HCT116 (cell line): ENCODE measurements at places on chromosomes 3 and 15. TPM values are rescaled to one million over a fixed set of nuclear protein-coding genes. Genes with fewer than 3 reads are reported as not detected.

DNA sequence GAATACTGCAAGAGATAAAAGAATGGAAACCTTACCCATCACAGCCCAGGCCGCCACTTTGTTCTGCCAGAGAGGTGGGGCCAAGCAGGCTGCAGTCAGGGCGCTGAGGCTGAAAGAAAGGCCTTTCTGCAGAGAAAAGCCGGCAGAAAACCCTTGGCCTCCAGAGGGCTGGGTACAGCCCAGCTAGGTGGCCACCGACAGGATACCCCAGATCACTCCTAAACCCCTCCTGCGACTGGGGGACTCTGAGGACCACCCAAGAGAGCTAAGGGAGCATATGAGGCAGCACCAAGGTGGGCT, 69.3 kb downstream of the SMAD6 start:
- no peak for DNase-seq

PRR23A gene
- not detected for total RNA-seq

LMAN1L gene
- 0.17 TPM for total RNA-seq

DNA sequence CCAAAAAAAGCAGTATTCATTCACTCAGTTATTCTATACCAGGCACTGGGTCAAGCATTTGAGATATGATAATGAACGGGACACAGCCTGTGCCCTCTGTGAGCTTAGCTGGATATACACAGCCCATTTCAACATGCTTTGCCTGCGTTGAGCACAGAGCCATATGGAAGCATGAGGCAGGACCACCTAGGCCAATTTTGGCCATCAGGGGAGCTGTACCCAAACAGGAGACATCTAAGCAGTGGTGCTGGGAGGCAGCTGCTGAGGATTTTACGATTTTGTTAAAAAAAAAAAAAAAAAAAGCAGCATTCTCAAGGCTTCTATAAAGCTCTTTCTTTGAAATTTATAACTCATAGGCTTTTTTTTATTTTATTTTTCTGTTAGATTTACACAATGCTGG, 87.2 kb upstream of the SLC2A2 start:
- no peak for DNase-seq

- DNase-seq: no peak
These were observed 930.2 kb upstream of the ALCAM start for GRCh38 chr3:104436506-104436905.
